ENCODE measurements at places on chromosomes 7 and 10.

- no peak for DNase-seq
Measured at GRCh38 chr7:25619963-25620799, 391.9 kb upstream of the NPVF start.

DNA sequence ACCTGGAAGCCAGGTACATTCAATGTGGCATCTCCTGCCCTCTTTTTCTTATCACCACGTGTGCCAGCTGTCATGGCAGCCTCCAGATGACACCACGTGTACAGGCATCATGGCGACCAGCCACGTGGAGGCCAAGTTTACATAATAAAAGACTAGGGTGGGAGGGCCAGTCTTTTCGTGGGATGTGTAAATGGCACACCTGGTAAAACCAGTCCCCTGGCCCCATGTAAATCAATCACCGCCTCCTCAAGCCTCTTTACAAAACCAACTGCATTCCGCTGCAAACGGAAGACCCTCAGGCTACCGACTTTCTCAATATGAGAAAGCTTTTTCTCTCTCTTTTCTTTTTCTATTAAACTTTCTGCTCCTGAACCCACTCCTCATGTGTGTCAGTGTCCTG lies 65.1 kb upstream of the PHF14 start:
- DNase-seq: no peak

DNA sequence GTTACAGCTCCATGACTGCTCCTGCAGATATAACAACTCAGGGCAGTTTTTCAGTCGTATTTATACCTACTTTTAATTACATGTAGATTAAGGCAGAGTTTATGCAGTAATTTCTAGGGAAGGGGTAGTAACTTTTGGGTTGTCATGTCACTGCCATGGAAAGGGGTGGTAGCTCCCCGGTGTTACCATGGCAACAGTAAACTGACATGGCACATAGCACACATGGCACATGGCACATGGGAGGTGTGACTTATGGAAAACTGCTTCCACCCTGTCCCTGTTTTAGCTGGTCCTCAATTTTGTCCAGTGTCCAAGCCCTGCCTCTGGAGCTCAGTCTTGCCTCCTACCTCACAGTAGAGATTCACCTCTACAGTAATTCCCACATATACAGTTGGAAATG lies 3.9 kb upstream of the TOMM7 start:
- no peak for DNase-seq

DNA sequence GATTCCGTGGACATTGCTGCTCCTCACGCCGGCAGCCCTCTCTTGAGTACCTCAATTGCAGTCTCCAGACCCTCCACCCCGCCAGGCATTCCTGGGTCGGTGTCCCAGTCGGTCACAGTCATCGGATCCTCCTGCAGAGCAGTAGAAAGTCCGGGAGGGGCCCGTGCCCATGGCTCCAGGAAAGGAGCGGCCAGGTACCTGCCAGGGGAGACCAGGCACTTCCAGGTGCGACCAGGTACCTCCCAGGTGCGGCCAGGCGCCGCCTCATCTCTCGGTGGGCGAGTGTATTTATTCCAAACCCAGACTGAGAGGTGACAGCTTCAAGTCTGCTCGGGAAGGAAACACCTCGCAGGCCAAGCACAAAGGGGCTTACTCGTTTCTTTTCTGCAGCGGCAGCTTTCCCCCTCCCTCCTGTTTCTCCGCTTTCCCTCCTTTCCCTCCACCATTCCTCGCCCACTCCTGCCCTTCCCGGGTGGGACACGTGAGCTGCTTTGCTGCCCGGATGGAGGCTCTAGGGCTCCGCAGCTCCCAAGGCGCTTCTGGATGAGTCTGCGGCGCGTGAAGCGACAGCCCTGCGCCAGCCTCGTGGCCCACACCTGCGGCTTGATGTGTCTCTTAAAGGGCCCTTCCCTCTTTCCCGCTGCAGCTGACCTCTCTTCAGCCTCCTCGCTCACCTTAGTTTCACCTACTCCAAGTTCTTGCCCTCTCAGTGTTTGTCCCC lies 39.4 kb upstream of the AGK start:
- DNase-seq: no peak

DNA sequence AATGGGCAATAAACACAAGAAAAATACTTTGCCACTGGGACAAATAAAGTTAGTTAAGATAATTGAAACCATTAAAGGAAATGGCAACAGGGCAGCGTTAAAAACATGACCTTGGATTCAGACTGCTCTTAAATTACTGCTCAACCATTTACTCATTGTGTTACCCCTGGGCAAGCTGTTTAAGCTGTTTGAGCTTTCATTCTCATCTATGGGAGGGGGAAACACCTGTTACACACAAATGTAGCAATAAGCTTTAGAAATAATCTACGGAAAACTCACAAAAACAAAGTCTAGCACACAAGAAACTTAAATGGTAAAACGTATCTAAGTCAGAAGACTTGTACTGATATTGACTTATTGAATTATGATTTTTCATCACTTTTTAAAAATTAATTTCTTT lies 137.1 kb downstream of the KMT2E start:
- no peak for DNase-seq

- no peak for DNase-seq
Measured at GRCh38 chr7:99128076-99128950, 15.6 kb downstream of the SMURF1 start.

DNA sequence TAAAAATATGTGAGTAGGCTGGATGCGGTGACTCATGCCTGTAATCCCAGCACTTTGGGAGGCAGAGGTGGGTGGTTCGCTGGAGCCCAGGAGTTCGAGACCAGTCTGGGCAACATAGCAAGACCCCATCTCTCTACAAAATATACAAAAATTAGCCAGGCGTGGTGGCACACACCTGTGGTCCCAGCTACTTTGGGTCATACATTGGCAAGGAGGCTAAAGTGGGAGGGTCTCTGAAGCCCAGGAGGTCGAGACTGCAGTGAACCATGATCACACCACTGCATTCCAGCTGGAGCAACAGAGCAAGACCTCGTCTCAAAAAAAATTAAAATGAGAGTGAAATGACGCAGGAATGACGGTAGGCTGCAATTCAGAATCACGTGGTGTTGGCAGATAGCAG lies 64.7 kb upstream of the SH2B2 start:
- DNase-seq: no peak

- DNase-seq: no peak
Measured at GRCh38 chr10:132641401-132641800, 103.8 kb downstream of the INPP5A start.

- DNase-seq: no peak
Measured at GRCh38 chr7:13724191-13724976, 265.1 kb downstream of the ETV1 start.

DNA sequence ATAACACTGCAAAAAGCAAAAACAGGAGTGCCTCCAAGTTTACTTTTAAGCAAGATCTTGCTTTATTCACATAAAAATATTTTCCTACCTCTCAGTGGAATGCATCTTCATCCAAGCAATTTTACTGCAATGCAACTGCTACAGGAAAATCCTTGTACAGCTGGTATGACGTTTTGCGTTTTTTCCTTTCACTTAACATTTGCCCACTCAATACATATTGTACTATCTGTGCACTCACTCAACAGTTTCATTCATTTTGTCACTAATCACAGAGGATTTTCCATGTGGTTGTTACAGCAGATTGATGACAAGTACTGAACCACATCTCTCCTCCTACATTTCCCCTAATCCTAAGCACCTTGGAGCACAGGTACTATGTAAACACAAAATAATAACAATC lies 222.0 kb upstream of the IMMP2L start:
- no peak for DNase-seq

DNA sequence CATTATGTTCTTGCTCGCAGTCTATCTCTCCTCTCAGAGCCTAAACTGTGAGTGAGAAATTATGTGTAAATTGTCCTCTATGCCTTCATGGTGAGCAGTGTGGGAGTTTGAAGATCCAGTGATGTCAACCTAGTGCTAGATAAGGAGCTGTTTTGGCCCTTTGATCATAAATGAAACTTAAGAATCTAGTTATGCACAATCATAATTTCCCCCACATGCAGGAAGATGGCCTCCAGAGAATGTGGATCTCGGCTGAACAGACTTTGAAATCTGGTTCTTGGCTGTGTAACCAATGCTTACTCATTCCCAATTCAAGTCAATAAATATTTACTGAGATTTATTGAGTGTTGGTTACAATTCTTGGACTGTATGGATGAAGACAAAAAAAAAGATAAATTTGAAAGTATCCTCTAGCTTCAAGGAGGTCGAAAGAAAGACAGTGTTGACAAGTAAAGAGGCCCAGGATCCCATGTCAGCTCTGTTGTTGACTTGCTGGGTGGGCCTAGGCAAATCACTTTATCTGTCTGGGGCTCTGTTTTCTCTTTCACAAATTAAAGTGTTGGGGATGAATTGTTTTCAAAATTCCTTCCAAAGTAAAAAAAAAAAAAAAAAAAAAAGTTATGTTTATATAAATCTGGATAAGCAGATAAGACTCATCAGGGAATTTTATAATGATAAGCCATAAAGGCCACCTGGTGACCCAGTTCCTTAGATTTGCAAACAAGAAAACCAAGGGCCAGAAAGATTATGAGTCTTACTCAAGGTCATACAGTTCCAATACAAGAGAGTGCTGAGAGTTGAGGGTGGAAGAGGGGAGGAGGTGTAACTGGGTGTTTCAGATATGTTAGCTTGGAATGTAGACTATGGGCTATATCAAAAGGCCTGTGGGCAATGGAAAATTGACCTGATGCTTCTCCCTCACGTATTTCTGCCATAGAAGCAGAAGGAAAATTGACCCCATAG lies 969.9 kb downstream of the KCNMA1 start:
- no peak for DNase-seq

Data from stimulated activated CD4-positive, alpha-beta T cell treated with anti-CD3 and anti-CD28 coated beads, Interleukin-2, amount 100 ng/mL, for 4 hours (primary cell).